ENCODE measurements at places on chromosomes 11 and 22. TPM values are rescaled to one million over a fixed set of nuclear protein-coding genes. Genes with fewer than 3 reads are reported as not detected.
A peak's percentile ranks its signal among the peaks of the same experiment; 100 is the strongest.

DNA sequence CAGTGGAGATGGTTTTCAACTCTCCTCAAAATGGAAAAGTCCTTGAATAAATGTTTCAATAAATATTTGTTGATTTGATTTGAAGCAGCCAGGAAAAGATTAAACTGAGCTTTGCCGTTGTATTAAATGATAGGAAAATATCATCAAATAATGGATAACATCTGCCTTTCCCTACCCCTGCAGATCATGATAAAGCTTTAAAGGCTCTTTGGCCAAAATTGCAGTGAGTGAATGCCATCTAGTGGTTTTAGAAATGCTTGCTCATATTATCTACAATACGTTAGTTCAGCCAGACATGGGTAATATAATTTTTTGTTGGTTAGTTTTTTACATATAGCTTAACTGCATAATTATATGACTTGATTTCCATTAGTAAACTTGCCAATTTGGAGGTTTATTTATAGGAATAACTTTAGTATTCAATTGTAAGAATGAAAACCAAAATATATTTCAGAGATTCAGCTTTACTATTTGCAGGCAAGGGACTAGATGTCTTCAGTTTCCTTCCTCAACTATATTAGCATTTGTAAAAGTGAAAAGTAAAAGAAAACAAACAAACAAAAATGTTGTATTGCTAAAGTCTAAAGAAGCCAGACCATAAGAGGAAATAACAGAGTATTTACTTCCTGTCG is 159.2 kb downstream of the MSANTD4 start:
- H3K27me3 ChIP-seq, result peaks cover 22% of the 10 kb centered on the region
- H3K4me3 ChIP-seq, result no peak overlapping the region
- H3K36me3 ChIP-seq, result no peaks in the 10 kb centered on the region

GRCh38 chr11:128914216-128915148 is 23.3 kb downstream of the KCNJ5 start:
- no peak overlapping the region for H3K4me3 ChIP-seq
- no peak overlapping the region for H3K27ac ChIP-seq
- peaks cover 1% of the 10 kb centered on the region for H3K36me3 ChIP-seq
- peaks cover 8% of the 10 kb centered on the region for H3K27me3 ChIP-seq
- peaks cover 20% of the 10 kb centered on the region for H3K4me1 ChIP-seq
- no peak for DNase-seq

DNA sequence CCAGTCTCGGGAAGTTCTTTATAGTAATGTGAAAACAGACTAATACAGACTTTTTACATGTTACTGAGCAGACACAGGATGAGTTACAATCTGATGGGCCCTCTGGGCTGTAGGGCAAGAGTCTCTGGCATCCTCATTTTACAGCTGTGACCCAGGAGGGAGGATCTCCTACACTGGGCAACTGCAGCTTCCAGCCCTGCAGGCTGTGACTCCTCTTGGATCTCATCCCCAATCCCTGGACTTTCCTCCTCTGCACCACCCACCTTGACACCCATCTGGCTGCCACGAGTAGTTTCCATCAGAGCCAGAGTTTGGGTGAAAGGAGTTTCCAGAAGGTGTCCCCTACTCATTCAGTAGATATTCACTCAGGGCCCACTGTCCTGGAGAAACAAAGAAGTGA is 48.9 kb upstream of the MYEOV start:
- DNase-seq, result no peak
- H3K27ac ChIP-seq, result no peak overlapping the region
- no peak overlapping the region for H3K4me3 ChIP-seq
- H3K4me1 ChIP-seq, result peaks cover 7% of the 10 kb centered on the region

- no peak overlapping the region for H3K27ac ChIP-seq
- peaks cover 4% of the 10 kb centered on the region for H3K36me3 ChIP-seq
- no peak overlapping the region for H3K4me3 ChIP-seq
- peaks cover 5% of the 10 kb centered on the region for H3K27me3 ChIP-seq
Measured at GRCh38 chr22:29245626-29246385, 22.0 kb downstream of the RHBDD3 start.

DNA sequence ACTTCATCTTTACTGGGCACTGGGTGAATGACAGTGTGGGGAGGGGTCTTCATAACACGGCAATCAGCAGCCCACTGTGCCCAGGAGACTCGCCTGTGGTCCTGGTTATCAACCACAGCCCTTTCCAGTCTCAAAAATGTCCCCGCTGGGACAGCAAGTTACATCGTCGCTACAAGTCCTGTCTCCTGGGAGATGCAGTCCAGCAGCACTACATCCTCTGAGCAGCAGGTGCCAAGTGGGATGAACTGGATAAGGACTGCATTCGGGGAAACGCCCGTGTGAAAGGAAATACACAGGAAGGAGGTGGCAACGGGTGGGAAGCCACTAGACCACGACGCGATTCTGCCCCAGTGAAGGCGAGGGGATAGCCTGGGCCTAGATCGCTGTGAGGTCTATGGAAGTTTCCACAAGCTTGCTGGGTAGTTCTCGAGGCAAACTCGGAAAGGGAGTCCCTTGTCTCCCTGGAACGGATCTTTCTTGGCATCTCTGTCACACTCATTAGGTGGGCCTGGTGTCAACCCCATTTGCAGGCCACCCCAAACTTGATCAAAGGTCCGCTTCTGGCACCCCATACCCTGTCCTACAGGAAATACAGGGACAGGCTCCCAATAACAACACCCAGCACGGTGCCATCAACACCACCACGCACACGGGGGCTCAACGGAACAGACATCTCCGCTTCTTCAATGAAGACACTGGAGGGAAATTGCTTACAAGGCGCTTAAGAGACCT is 4.4 kb downstream of the ASCL2 start:
- H3K27ac ChIP-seq, result no peak overlapping the region
- no peak overlapping the region for H3K4me3 ChIP-seq
- peaks cover 29% of the 10 kb centered on the region for H3K27me3 ChIP-seq
- no peaks in the 10 kb centered on the region for H3K36me3 ChIP-seq
- H3K4me1 ChIP-seq, result no peaks in the 10 kb centered on the region
- no peak for DNase-seq

DNA sequence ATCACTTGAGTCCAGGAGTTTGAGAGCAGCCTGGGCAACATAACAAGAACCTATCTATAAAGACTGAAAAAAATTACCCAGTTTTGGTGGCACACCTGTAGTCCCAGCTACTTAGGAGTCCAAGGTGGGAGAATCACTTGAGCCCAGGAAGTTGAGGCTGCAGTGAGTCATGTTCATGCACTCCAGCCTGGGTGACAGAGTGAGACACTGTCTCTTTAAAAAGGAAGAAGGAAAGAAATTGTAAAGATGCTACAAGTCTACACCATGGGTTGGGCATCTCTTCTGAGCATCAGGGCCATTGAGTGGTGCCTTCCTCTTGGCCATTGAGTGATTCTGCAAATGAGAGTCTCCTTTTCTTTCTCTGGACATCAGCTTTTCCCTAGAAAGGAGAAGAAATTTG is 15.7 kb upstream of the MTMR3 start:
- no peak for DNase-seq
- H3K4me3 ChIP-seq, result no peak overlapping the region
- no peaks in the 10 kb centered on the region for H3K27me3 ChIP-seq
- no peaks in the 10 kb centered on the region for H3K36me3 ChIP-seq
- no peak overlapping the region for H3K27ac ChIP-seq

- peak overlapping the region; percentile 32 for H3K4me3 ChIP-seq
- peaks cover 27% of the 10 kb centered on the region for H3K27me3 ChIP-seq
- H3K27ac ChIP-seq, result peak overlapping the region; percentile 94
- peaks cover 10% of the 10 kb centered on the region for H3K4me1 ChIP-seq
- DNase-seq, result no peak
Measured at GRCh38 chr11:113778111-113778910, 1.3 kb upstream of the CLDN25 start.

DNA sequence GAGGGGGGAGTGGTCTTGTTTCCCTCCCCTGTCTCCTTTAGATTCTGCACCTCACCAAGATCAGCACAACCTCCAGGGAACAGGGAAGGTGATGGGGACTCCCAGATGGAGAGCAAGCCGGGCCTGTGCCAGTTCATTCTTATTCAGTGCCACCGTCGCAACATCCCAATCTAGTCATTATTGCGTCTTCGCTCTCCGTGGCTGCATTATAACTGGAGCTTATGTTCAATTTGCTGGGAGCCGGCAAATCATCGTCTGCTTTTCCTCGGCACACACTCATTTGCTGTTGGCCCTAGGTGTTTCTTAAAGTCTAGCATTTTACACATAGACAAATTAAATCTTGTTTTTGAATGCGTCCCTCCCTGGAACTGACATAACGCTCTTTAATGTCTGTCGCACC is 1269.7 kb downstream of the BRD1 start:
- no peak overlapping the region for H3K4me3 ChIP-seq
- H3K27ac ChIP-seq, result no peak overlapping the region
- H3K4me1 ChIP-seq, result no peaks in the 10 kb centered on the region
- no peaks in the 10 kb centered on the region for H3K27me3 ChIP-seq
- no peak for DNase-seq
- H3K36me3 ChIP-seq, result no peaks in the 10 kb centered on the region

DNA sequence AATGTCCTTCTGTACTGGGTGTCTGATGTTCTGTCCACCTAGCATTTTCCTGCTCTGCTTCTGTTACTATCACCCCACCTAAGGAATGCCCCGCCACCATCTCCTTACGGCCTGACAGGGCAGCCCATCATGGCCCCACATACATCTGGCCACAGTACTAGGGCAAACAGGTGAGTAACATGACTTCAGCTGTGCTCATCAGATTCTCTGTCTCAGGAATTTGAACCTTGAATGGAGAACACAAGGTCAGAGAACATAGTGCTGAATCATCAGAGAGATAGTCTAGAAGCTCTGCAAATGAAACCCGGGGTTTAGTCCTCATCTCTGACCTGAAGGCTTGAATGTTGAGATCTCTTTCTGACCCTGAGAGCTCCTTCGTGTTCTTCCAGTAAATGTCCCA is 32.4 kb downstream of the ZC3H12C start:
- peak overlapping the region; percentile 12 for H3K27ac ChIP-seq
- no peaks in the 10 kb centered on the region for H3K27me3 ChIP-seq
- peaks cover 52% of the 10 kb centered on the region for H3K4me1 ChIP-seq
- no peak for DNase-seq

- no peaks in the 10 kb centered on the region for H3K27me3 ChIP-seq
- peaks cover 82% of the 10 kb centered on the region for H3K4me1 ChIP-seq
- no peak overlapping the region for H3K4me3 ChIP-seq
- H3K36me3 ChIP-seq, result peaks cover 62% of the 10 kb centered on the region
- peak overlapping the region; percentile 93 for H3K27ac ChIP-seq
Measured at GRCh38 chr22:36341640-36342041, 46.1 kb downstream of the MYH9 start.

DNA sequence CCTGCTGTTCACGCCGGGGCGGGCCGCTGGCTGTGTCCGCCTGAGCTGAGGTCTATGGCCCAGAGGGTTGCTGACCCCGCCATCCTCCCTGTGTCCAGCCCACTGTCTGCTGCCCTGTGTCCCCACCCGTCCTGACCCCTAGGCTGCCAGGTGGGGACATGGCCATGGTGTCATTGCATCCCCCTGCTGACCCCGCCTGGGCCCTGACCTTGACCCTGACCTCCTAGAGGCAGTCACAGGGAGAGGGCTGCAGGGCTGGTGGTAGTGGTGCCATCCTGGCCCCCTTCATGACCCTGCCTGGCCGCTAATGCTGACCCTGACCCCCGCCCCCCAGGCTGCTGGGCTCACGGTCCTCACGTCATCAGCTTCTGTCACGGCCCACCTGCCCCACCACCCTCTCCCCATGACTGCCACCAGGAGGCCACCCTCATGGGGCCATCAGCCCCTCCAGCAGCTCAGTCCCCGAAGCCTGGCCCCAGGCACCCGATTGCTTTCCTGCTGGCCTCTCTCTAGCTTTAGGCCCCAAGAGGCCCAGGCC is 285.9 kb downstream of the BRD1 start:
- no peaks in the 10 kb centered on the region for H3K36me3 ChIP-seq
- no peak overlapping the region for H3K27ac ChIP-seq
- no peak for DNase-seq
- H3K4me1 ChIP-seq, result no peaks in the 10 kb centered on the region
- H3K4me3 ChIP-seq, result no peak overlapping the region

GRCh38 chr11:2385156-2386151 is 8.3 kb downstream of the CD81 start:
- peaks cover 64% of the 10 kb centered on the region for H3K4me1 ChIP-seq
- H3K27ac ChIP-seq, result no peak overlapping the region
- H3K36me3 ChIP-seq, result no peaks in the 10 kb centered on the region
- H3K4me3 ChIP-seq, result no peak overlapping the region
- DNase-seq, result no peak
- no peaks in the 10 kb centered on the region for H3K27me3 ChIP-seq

- H3K27me3 ChIP-seq, result no peaks in the 10 kb centered on the region
- no peaks in the 10 kb centered on the region for H3K36me3 ChIP-seq
- no peaks in the 10 kb centered on the region for H3K4me1 ChIP-seq
Measured at GRCh38 chr11:9636691-9637090, 27.2 kb upstream of the SWAP70 start.

DNA sequence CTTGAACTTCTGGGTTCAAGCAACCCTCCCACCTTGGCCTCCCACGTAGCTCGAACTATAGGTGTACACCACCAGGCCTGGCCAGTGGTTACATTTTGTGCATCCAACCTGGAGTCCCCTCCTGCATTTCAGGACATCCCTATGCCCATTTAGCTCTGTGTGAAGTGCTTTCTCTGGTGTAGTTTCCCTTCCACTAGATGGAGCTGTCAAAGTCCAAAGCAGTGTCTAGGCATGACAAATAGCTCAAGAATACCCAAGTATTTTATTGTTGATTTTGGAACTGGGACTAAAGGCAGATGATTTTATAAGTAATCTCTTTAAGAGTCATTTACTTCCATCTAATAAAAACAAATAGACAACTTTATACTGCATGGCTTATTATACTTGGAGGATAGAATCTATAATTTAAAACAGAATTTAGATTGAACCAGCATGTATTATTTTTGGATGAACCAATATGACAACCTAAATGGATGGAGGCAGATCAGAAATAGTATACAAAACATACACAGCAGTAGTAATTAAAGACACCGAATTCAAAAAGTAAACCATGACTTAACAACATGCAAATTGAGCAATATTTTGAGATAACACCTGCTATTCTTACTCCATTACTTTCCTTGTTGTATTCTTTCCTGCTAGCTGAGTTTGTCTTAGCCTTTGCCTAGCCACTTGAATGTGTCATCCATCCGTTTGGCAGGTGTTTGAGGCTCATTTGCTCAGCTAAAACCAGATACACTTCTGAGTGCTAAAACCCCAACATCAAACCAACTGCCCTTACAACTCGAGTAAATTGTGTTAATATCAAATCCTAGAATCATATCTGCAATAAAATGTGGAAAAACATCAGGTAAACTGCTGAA is 37.7 kb downstream of the EIF4ENIF1 start:
- no peak for DNase-seq
- H3K4me3 ChIP-seq, result no peak overlapping the region
- H3K27ac ChIP-seq, result peak overlapping the region; percentile 30

DRD4 gene
- total RNA-seq, result 0.55 TPM

ABCG4 gene
- 2.5 TPM for total RNA-seq

MUC6 gene
- total RNA-seq, result not detected

BIRC2 gene
- total RNA-seq, result 55.2 TPM

TRMT112 gene
- 182 TPM for total RNA-seq

Measured in chondrocyte (in vitro differentiated cells).